Stimulated activated CD4-positive, alpha-beta T cell treated with anti-CD3 and anti-CD28 coated beads, Interleukin-1b, Interleukin-23, amount 100 ng/mL, for 1 hour (primary cell): ENCODE measurements at places on chromosomes 5 and 9.

DNA sequence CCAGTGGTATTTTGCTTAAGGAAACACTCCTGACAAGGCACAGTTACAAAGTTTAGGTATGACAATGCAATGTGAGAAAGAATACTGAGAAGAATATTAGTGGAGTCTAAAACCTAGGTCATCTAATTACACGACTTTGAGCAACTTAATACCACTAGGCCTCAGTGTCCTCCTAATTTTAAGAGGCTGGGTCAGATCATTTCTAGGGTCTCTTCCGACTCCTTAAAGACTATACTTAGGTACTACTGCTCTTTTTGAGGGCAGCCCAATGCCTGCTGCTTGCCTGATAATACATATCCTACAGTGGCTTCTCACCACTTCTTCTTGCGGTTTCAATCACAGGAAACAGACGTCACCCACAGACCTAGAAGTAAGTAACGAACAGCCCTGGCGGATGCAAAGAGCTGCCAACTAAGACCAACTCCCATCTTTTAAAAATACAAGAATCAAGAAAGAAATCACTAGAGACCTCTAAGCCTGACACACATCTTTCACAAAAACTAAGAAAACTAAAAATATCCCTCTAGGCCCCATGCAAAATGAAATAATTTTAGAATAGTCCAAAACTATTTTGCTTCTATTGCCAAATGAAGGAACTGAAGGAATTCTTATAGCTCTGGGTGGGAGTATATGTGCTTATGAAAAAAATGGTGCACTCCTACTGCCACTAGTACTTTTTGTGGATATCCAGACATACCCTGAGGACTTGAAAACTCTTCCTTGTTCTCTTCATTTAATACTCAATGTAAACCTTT, 13.1 kb downstream of the DIAPH1 start:
- DNase-seq = peak; percentile 42

- no peak for DNase-seq
These were observed 19.0 kb downstream of the PHAX start for GRCh38 chr5:126619781-126620180.

- DNase-seq = no peak
These were observed 104.1 kb downstream of the TSSK1B start for GRCh38 chr5:113330533-113331208.

GRCh38 chr5:95076395-95077185, 208.3 kb downstream of the MCTP1 start:
- DNase-seq = no peak

GRCh38 chr5:112061666-112062065, 304.7 kb upstream of the NREP start:
- no peak for DNase-seq

GRCh38 chr9:20835377-20836286, 151.6 kb downstream of the FOCAD start:
- no peak for DNase-seq

DNA sequence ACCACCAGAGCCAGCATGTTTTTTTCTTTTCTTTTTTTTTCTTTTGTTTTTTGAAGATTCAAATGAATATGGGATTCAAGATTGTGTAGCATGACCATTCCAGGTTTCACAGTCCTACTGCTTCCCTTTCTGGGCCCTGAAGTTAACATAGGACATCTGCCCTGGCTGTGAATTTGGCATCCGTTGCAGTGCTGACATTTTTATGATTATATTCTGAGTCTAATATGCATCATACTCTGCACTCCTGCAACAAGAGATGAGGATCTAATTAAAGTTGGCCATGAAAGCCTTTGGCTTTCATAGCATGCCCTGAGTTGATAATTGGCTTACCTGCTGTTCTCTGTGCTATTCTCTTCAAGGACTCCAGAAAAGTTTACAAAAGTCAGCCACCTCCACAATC, 29.8 kb downstream of the C5orf22 start:
- no peak for DNase-seq

DNA sequence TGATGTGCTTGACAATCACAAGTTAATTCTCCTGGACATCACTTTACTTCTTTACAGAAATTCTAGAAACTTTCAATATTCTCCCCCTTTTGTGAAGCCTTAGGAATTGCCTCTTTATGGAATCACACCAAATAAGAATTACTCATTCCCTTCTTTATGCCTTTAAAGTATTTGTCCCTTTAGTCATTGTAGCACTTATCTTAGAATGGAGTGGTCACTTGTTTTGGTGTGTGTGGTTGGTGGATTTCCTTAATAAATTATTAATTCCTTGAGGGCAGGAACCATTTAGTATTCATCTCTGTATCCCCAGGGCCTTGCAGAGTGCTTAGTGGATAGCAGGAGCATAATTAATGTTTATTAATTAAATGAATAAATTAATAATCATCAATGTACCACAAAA, 307.0 kb downstream of the ARRDC3 start:
- no peak for DNase-seq

DNA sequence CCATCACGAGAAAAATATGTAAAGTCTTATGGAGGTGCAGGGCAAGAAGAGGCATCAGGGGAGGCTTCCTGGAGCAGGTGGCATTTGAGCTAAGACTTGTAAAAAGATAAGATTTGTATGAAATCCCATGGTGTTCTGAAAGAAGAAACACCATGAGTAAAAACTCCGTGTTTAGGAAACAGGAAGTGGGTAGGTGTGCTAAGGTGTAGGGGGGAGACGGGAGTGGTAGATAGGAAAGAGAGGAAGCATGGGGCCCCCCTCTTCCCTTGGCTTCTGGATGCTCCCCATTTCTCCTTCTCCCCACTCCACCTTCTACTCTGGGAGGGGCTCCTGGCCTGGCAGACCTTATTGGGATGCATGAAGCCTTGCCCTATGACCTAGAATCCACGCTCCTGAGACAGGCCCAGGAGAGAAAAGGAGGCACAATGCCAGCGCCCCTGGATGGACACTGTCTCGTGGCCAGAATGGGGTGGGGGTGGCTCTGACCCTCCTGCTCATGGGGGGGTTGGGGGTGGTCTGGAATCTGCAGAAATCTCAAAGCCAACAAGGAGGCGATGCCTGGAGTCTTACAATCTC, 103.6 kb downstream of the GTF3C4 start:
- no peak for DNase-seq

DNA sequence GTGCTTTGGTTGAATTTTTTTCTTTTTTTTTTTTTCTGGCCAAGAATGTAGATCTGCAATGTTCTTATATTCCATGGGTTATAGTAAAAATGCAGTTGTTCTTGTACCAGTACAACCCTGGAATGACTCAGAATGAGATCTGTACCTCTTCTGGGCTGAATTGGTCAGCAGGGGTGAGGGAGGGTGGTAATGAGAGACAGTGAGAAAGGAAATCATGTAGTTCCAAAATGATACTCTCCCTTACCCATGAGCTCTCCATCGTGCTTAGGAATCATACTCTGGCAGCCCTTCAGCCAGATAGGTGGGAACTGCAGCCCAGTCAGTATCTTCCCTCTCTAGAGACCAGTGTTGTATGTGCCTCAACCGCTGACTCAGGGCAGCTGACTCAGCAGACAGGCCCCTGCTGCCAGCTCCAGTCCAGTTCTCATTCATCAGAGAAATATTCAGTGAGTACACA, 2.1 kb upstream of the GLIS3 start:
- DNase-seq = no peak

- DNase-seq = no peak
These were observed 12.9 kb upstream of the SLC34A1 start for GRCh38 chr5:177371120-177372033.

GRCh38 chr5:142852416-142853198, 82.4 kb downstream of the ARHGAP26 start:
- no peak for DNase-seq

- DNase-seq = no peak
These were observed 563.9 kb upstream of the SEMA6A start for GRCh38 chr5:117138523-117138922.

- no peak for DNase-seq
These were observed 19.7 kb upstream of the RGS7BP start for GRCh38 chr5:64486163-64486562.

DNA sequence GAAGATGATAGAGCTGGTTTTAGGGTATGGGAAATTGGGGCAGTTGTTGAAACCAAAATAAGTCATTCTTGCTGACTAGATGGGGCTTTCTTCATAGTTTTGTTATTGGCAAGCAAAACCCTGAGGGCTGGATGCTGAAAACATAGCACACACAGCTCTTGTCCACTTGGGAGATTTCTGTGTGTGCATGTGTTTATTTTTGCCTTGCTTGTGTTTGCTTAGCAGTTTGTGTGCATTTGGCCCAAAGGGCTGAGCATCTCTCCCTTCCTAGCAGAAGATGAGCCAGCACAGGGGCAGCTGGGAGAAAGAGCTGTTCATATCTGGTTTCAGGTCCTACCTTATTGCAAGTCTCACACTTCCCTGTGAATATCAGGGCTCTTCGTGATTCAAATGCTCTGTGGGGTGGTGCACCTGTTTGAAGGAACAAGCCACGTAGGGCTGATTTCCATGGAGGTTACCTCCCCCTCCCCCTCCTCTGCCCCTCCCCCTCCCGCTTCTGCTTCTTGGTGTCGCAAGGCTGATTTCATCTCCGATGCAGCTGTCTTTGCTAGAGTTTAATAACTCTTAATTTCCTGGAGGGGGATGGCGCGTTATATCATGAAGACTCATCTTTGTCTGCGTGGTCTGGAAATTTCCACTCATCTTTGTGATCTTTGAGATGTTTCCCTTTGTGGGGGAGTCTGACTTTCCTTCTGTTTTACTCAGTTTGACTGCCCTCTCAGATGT, 296.5 kb downstream of the ARHGAP26 start:
- peak; percentile 9 for DNase-seq

- DNase-seq = no peak
These were observed 82.5 kb downstream of the FBXO38 start for GRCh38 chr5:148466236-148466580.

GRCh38 chr5:37938076-37938852, 98.4 kb upstream of the GDNF start:
- no peak for DNase-seq
